ENCODE measurements at places on chromosomes 7 and 10.

DNA sequence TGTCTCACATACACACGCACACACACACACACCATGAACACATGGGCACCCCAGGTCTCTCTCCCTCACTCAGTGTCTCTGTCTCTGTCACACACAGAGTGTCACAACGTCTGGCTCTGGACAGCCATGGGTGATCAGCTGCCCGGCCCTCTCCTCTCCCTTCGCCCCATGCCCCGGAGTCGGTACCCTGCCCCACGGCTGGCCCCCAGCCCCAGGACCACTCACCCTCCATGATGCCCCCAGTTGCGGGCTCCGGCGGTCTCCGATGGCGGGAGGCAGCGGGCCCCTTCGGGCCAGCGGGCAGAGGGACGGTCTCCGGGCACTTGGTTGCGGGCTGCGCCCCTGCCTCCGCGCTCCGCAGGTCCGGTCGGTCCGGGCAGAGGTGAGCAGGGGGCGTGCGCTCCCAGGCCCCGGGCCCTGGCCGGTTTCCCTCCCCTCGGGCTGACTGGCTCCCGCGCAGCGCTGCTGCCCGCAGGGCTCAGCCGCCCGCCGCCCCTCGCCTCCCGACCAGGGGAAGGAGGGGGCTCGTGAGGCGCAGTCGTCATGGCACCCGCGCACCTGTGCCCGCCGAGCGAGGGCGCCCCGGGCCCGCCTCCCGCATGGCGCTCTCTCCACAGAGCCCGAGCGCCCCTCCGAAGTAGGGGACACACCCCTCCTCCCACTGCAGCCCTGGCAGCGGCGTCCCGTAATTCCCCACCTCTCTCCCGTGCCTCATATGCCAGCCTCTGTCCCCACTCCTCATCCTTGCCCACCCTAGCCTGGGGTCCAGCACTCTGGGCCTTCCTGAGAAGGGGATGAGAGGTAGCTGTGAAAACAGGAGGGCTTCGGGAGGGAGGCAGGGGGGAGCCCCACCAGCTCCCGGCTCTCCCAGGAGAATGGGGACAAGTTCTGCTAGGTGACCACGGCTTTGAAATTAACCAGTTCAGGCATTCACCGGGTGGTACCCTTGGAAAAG, at the start of gene NPFFR1:
TSS of gene NPFFR1 (minus strand) at position 560 of the 955 bp plus-strand sequence. CDS start at position 232, 328 bp downstream.
- H3K4me1 ChIP-seq = no peaks in the 10 kb centered on the region
- H3K36me3 ChIP-seq = no peaks in the 10 kb centered on the region
- H3K4me3 ChIP-seq = peak within 1 kb of the TSS; percentile 37
- no peak within 1 kb of the TSS for H3K27ac ChIP-seq
- H3K27me3 ChIP-seq = peaks cover 32% of the 10 kb centered on the region

DNA sequence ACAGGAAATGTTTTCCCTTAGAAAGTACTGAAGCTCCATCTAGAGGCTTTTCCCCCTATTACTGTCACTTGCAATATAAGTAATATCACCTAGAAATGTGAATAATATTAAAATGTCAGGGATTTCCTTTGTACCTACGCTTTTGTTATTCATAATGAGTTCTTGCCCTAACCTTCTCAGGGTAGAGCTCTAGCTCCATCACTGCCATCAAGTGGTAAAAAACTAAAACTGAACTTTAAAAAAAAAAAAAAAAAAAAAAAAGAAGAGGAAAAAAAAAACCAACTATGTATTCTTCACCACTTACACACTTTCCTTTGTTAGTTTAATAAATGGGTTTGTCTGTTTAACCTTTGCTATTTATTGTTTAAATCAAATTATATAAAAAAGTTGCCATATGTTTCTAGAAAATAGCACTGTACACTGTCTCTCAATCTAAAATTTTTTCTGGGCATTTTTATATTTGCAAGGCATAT, 49.9 kb downstream of the DNAJC1 start:
- H3K27me3 ChIP-seq = no peaks in the 10 kb centered on the region
- peak; percentile 54 for DNase-seq

DNA sequence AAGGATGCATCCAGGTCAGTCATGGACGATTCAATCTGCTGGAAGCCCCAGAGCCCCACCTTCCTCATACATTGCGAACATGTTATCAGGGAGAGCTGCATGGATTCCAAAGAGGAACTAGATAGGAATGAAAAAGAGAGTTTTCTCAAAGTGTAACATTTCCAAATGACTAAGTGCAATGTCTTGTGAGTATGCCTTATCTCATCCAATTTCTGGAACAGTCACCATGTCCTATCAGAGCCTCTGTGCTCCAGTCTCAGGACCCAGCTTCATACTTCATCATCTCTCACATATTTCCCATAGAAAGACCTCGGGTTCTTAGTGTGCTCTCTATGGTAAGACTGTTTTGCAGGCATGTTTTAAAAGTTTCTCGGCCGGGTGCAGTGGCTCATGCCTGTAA, 26.8 kb downstream of the ZC3HC1 start:
- H3K27ac ChIP-seq = peak overlapping the region; percentile 94
- peaks cover 68% of the 10 kb centered on the region for H3K36me3 ChIP-seq
- H3K4me1 ChIP-seq = peaks cover 5% of the 10 kb centered on the region
- H3K27me3 ChIP-seq = no peaks in the 10 kb centered on the region
- no peak for DNase-seq

DNA sequence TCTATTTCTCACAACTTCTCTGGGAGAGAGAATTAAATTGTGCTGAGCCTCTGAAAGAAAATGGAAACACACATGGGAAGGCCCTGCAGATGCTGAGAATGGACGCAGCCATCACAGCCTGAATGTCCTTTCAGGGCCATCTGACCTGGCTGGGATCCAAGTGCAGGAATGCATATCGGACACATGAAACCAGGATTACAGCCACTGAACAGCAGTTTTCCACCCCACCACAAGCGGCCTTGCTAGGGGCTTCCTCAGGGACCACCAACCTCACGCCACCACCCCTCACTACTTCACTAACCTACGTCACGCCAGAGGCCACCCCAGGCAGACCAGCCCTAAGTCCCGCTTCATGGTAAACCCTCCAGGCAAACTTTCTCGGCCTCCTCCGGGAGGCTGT, 103.3 kb downstream of the DIP2C start:
- DNase-seq = peak; percentile 59
- no peak overlapping the region for H3K27ac ChIP-seq
- H3K27me3 ChIP-seq = no peaks in the 10 kb centered on the region
- no peaks in the 10 kb centered on the region for H3K4me1 ChIP-seq
- H3K4me3 ChIP-seq = no peak overlapping the region

DNA sequence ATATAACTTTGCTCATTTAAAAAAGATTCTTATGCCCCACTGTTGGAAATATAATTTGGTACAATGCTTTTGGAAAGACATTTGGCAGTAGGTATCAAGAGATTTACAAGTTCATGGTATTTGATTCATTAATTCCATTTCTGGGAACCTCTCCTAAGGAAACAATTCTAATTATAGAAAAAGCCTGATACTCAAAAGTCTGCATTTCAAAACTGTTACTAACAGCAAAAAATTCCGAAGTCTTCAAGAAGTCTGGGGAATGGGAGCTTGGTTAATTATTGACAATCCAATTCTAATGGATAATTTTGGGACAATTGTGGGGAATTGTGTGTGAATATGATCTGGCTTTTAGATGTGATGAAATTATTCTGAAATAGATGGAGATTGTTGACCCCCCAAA, 59.6 kb downstream of the HDAC9 start:
- no peak for DNase-seq
- no peaks in the 10 kb centered on the region for H3K27me3 ChIP-seq
- peak overlapping the region; percentile 69 for H3K27ac ChIP-seq
- H3K4me3 ChIP-seq = no peak overlapping the region

DNA sequence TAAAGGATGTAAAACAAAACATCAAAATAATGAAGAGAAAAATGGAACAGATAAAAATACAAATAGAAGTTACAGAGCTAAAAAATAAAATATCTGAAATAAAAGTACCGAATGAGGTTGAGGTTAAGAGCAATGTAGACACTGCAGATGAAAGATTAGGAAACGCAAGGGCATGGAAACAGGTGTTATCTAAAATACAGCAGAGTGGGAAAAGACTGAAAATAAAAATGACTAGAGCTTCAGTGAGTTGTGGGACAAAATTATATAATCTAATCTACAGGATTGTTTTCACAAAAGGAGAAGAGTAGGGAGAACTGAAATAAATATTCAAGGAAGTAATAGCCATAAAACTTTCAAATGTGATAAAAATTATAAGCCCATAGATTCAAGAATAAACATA, 123.8 kb downstream of the PTEN start:
- H3K4me3 ChIP-seq = no peak overlapping the region
- DNase-seq = no peak
- H3K36me3 ChIP-seq = no peaks in the 10 kb centered on the region
- no peaks in the 10 kb centered on the region for H3K27me3 ChIP-seq
- no peak overlapping the region for H3K27ac ChIP-seq

- no peak overlapping the region for H3K27ac ChIP-seq
- no peaks in the 10 kb centered on the region for H3K36me3 ChIP-seq
- DNase-seq = peak; percentile 30
- H3K4me1 ChIP-seq = no peaks in the 10 kb centered on the region
- H3K4me3 ChIP-seq = no peak overlapping the region
Measured at GRCh38 chr7:52088008-52088901, 771.6 kb upstream of the COBL start.

GRCh38 chr10:96236090-96236478, 35.3 kb downstream of the BLNK start:
- no peaks in the 10 kb centered on the region for H3K4me1 ChIP-seq
- DNase-seq = no peak

DNA sequence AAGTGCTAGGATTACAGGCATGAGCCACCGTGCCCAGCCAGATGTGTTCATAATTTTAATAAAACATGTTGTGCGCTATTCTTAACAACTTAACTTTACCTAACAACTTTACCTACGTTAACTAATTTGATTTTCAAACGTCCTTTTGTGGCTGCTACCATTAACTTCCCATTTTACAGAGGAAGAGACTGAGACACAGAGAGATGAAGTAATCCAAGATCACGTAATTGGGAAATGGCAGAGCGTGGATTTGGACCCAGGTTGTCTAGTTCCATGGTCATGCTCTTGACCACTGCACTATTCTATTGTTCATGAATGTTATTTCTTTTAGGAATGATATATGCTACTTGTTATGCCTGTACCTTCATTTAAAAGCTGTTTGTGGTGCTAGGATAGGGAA, 80.3 kb upstream of the MTPN start:
- no peak overlapping the region for H3K27ac ChIP-seq
- H3K4me1 ChIP-seq = peaks cover 4% of the 10 kb centered on the region
- H3K4me3 ChIP-seq = no peak overlapping the region
- no peaks in the 10 kb centered on the region for H3K27me3 ChIP-seq
- H3K36me3 ChIP-seq = no peaks in the 10 kb centered on the region

DNA sequence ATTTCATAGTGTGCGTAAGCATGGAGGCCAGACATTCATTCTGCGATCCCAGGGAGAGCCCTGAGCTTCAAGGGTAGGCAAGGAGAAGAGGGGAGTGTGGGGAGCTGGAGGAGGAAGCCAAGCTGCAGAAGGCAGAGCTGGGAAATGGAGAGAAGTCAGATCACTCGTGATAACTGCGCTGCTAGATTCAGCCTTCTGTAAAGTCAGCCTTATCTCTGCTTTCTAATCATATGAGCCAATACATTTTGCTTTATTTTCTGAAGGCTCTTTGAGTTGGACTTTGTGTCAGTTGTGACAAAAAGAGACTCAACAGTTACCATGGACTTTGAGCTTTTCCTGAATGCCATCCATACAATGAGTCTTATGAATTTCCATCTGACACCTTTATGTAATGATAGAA, 61.7 kb upstream of the CREB5 start:
- no peaks in the 10 kb centered on the region for H3K27me3 ChIP-seq
- no peak for DNase-seq
- no peak overlapping the region for H3K27ac ChIP-seq
- no peaks in the 10 kb centered on the region for H3K36me3 ChIP-seq
- peaks cover 23% of the 10 kb centered on the region for H3K4me1 ChIP-seq

GRCh38 chr7:25854608-25855497, 297.1 kb upstream of the NFE2L3 start:
- H3K4me1 ChIP-seq = no peaks in the 10 kb centered on the region
- no peak overlapping the region for H3K27ac ChIP-seq
- H3K4me3 ChIP-seq = peak overlapping the region; percentile 3
- peaks cover 72% of the 10 kb centered on the region for H3K27me3 ChIP-seq

GRCh38 chr10:22495396-22495795, 150.1 kb downstream of the SPAG6 start:
- no peaks in the 10 kb centered on the region for H3K36me3 ChIP-seq
- H3K27me3 ChIP-seq = no peaks in the 10 kb centered on the region
- no peak for DNase-seq
- no peak overlapping the region for H3K27ac ChIP-seq
- no peaks in the 10 kb centered on the region for H3K4me1 ChIP-seq
